ENCODE measurements at places on chromosomes 1 and 21.

DNA sequence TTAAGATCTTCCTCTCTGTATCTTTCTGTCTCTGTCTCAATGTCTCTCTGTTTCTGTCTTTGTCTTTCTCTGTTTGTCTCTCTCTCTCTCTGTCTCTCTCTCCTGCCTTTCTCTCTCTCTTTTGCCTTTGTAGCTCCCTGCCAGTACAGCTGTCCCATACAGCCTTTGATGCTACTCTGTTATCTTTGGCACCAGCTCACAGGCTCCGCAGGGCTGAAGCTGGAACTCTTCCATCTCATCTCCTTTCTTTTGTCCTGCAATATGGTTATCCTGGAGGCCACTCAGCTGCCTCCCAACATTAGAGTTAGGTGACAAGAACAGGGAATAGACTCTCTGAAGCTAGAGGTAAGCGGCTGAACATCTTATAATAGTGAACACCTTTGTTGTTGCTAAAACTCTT, 354.3 kb upstream of the NEGR1 start:
- DNase-seq = no peak

DNA sequence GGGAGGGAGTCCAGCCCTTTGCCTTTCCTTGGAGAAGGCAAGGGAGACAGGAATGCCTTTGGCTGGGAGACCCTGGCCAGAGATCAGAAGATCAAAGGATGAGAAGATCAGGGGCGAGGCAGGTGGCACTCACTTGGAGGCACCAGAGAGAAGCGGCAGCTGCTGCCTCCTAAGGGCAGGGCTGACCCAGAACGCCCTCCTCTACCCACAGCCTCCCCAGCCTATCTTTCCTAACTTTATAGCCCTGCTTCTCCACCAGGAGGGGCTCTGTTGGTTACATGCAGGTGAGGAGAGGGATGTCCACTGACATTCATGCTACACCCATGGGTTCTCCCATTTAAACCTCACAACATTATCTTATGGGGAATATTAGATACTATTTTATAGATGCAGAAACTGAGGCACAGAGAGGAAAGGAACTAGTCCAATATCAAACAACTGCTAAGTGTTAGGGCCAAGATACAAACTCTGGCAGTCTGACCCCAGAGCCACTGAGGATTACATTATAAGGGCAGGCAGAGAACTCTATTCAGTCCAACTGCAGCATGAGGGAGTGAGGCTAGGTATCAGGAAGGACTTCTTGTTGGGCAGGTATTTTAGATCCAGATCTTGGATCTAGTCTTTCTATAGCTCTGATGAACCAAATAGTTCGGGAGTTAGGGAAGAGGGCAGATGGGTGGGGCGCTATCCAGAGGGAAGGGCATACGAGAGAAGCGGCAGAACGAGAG, 19.9 kb downstream of the LGR6 start:
- no peak for DNase-seq

DNA sequence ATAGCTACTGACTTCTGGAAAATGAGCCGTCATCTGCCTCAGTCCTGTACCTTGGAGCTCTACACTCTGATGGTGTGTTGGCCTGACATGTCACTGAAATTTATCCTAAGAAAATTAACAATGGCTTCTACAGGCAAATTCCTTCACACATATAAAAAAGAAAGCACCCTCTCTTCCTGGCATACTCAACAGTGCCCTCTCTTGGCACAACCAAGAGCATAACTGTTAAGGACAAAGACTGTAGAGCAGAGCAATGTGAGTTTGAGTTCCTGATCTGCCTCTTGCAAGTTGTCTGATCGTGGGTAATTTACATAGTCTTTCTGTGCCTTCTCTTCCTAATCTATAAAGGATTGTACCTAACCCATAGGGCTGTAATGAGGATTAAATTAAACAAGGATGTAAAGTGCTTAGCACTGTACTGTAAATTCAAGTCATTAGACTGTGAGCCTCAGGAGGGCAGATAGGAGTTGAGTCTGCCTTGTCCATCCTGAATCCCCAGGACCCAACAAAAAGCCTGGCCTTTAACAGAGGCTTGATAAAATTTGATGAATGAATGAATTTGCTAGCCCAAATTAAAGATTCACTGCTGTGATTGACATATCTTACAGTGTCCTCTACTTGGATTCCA, 83.5 kb downstream of the SYF2 start:
- no peak for DNase-seq

GRCh38 chr1:77447669-77448068, 165.8 kb downstream of the AK5 start:
- no peak for DNase-seq

- DNase-seq = no peak
Measured at GRCh38 chr1:4046836-4047461, 146.9 kb upstream of the C1orf174 start.

DNA sequence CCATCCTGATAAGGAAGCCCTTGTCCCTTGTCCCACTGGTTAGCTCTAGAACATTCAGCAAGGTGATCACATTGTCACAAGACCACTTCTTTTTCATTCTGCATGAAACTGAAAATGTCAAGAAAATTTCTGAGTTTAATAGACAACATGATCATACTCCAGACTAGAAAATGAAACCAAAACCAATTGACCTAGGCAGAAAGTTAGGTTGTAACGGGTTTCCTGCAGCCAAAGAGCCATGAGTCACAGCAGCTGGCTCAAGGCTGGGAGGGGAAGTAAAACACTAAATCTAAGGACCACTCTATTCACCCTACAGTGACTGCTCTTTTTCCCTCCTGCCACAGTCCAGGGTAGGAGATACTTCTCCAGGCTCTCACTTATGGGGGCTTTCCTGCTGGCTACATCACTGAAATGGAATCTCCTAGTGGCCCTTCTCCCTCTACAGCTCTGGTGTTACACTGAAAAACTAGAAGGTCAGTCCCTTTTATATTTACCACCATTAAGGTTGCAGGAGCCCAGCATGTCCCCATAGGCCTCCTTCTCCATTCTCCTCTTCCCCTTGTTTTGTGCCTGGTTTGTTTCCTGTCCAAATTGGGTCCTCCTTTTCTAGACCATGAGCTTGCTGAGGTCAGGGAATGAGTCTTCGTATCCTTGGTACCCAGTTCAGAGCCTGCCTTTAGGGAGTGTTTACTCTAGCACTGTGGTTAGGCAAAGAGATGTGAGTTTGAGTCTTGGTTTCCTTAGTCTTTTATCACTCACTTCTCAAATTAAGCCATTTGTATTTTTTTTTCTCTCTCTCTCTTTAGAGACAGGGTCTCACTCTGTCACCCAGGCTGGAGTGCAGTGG, 236.5 kb upstream of the JUN start:
- DNase-seq = no peak

GRCh38 chr21:46474382-46474781, 15.7 kb downstream of the DIP2A start:
- DNase-seq = no peak

DNA sequence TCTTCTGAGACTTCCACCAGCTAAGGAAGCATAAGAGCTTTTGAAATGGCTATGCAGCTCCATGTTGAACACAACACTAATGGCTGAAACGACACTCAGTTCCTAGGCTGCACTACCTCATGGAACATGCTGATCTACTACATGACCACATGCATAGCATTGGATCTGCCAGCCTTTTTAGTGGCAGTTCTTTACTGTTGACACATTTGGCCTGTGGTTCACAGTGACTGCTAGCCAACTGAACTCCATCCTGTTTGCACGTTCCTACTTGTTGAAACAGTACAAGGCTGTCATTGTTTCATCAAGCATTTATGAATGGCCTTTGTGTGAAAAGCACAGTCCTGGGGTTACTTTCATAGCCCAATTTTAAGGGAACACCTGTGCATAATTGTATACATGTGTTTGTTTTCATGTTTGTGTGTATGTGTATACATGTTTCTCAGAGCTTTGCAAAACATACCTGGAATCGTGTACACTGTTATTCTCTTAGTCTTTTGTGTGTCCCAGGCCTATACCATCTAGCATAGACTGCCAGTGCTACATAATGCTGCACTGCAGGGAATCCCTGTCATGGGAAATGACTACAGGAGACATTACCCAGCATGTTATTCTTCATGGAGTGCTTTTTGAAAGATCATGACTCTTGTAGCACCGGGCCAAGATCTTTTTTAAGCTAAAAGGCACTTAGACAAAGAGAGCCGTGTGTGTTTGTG, 179.6 kb upstream of the ESRRG start:
- no peak for DNase-seq

DNA sequence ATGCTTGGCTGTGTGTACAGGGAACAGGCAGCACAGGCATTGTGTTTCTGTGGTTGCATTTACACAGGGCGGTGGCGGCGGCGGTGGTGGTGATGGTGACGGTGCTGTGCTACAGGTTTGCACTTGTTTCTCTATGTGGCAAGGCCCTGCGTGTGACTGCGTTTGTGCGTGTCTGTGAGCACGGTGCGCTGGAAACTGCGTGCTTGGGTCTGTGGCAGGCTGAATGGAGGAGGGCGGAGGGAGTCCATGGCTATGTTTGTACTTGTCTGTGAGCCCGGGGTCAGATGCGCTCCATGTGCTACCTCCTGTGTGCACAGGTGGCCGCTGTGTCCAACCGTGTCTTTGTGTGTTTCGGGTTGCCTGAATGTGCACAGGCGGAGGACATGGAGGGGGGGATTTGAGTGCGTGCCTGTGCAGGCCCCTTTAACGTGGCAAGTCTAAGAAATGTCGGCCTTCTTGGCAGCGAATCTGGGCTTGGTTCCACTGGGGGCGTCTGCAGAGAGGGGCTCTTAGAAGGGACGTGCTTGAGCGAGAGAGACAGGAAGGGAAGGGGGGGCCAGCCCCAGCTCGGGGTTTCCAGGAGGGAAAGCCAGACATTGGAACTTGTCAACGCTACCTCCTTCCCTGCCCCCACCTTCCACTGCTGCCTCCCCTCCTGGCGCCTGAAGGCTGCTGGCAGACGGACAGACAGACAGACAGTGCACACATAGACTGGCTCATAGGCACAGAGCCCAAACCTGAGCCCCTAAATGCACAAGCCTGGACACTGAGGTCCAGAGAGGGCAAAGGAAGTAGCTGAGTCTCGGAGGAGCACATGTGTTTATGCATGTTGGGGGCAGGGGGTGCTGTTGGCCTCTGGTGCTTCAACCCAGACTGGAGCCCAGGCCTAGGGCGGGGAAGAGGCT, 32.7 kb upstream of the WASF2 start:
- peak; percentile 34 for DNase-seq

- DNase-seq = no peak
Measured at GRCh38 chr1:184056921-184057555, 5.5 kb downstream of the TSEN15 start.

DNA sequence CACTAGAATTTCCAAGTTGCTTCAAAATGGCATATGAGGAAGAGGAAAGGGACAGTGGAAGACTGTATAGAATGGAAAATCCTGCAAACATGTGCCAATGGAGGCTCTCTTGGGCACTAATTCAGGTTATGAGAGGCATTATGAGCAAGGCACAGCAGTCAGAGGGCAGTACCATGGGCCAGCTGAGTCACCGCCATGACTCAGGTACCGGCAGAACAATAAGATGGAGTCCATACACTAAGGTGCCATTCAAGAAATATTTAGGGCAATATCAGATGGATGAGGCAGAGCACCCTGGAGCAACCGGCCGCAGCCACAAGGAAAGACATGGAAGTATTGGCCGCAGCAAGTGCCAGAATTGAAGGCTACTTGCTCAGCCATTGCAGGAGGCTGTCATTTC, 25.6 kb upstream of the VAV3 start:
- no peak for DNase-seq

- DNase-seq = no peak
Measured at GRCh38 chr21:27023186-27023585, 56.3 kb upstream of the ADAMTS5 start.

DNA sequence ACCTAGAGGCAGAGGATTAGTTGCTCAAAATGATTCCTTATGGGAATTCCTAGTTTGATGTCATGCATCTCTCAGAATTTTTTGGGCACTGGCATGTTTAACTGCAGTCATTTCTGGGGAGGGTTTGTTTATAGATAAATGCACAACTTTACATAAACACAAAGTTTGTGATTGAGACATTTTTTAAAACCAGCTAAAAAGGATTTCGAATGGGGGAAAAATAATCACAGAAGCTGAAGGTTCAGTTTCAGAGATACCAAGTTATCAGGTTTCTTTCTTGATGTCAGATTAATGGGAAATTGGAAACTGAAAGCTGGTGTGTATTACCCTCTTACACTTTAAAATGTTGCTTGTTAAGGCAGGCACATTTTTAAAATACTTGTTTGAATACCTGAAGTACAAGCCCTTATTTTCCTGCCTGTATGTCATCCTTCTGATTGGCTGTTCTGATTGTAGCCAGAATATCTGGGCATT, 72.1 kb downstream of the DISP1 start:
- no peak for DNase-seq

DNA sequence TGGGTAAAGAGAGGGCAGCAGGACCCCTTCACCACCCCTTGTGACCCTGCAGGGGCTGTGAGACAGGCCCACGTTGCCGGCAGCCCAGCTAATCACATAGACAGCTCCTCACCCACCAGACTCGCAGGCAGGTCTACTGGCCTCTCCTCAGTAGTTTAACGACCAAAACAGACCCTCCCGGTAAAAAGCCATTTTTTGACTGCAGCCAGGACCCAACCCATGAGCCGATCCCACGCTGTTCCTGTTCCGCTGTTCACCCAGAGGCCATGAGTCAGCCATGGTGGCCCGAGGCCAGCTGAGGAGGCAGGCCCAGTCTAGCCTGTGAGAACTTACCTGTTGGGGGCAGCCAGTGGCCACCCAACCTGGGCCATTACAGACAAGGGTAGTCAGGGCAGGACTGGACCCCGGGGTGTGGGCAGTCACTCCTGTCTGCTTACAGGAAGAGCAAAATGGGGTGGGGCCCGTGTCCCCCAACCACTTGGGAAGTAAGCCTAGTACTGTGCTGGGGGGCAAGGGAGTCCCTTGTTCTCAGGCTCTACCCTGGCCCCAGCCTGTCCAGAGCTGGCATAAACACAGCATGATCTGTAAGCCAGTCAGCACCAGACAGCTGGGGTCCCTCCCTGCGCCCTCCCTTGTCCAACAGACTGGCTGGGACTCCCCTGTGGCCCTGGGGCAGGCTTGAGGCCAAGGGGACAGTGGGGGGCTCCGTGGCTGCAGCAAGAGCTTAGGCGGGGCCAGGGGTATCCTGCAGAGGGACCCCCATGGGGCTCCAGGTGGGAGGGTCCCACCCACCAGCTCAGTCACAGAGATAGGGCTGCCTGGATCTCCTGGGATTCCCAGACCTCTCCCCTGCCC, 61.9 kb downstream of the WNT9A start:
- DNase-seq = no peak

- DNase-seq = no peak
Measured at GRCh38 chr1:56227886-56228285, 351.5 kb downstream of the PLPP3 start.

GRCh38 chr21:33069994-33070743, at the start of gene OLIG1:
Gene OLIG1, plus strand, starts transcription at chr21:33070141. Its CDS starts 106 bp downstream, at chr21:33070247.
- DNase-seq = peak; percentile 80

GRCh38 chr1:185483664-185484450, 166.8 kb upstream of the IVNS1ABP start:
- no peak for DNase-seq

DNA sequence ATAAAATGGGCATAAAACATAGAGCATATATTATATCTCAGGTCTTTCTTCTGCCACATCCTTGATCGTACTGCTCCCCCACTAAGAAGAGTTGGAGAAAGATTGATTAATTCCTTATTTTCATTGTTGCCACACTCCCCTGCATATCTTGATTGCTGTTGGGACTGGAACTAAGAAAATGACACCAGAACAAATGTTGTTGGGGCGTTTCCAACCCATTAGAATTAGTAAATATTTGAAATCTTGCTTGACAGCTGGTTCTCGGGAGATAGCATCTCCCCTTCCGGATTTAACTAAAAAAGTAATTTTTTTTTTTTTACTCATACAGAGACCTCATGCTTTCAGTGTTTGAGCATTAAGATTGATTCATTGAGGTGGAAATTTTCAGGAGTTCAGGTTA, 493.0 kb upstream of the PLXNA2 start:
- no peak for DNase-seq

All from anterior cingulate cortex (tissue), 58 donors.